ENCODE measurements at places on chromosomes 6 and 20.

GRCh38 chr20:19758501-19759331 is 658 bp downstream of the RIN2 start:
- no peak for DNase-seq

DNA sequence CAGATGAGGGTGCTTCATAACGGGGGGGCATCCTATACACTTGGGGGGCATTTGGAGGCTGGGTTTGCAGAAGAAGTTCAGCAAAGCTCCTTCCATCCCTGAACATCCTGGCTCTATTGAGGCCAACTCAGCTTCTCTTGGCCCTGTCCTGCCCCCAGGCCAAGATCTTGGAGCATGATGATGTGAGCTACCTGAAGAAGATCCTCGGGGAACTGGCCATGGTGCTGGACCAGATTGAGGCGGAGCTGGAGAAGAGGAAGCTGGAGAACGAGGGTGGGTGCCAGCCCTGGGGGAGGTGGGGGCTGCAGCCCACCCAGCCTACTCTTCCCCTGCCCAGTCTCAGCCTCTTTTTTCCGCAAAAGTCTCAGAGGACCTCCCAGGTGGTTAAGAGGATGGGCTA is 17.2 kb downstream of the GDAP1L1 start:
- no peak for DNase-seq

- DNase-seq, result no peak
These were observed 92.1 kb downstream of the CDH26 start for GRCh38 chr20:60050193-60050947.

- DNase-seq, result no peak
These were observed at the start of gene CDH4 for GRCh38 chr20:61251529-61252393. Gene CDH4 (plus strand): TSS chr20:61252261.

- DNase-seq, result no peak
These were observed 6.1 kb downstream of the PTPRT start for GRCh38 chr20:43183536-43184070.

GRCh38 chr6:168870982-168871381 is 382.7 kb downstream of the THBS2 start:
- no peak for DNase-seq

GRCh38 chr20:20017844-20018185 is 653 bp downstream of the NAA20 start:
- no peak for DNase-seq

DNA sequence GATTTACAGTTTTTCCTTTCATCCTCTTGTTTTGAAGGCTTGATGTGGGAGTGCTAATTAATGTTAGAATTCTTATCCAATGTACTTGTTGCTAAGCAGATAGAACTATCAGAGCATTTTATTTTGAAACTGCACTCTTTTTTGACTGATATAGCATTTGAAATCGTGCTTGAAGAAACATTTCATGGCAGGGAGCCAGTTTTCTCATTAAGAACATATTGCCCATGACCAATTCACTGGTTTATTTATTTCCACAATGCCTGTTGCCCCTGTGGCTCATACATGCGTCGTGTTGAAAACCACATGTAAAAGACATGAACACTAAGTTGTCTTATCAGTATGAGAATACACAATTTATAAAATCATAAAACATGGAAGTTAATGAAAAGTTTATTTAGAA is 479.7 kb upstream of the FLRT3 start:
- DNase-seq, result no peak

DNA sequence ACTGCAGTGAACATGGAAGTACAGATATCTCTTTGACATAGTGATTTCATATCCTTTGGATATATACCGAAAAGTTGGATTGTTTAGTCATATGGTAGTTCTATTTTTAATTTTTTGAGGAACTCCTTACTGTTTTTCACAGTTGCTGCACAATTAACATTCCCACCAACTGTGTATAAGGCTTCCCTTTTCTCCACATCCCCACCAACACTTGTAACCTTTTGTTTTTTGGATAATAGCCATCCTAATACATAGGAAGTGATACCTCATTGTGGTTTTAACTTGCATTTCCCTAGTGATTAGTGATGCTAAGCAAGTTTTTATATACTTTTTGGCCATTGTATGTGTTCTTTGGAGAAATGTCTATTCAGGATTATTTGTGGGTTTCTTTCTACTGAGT is 45.1 kb upstream of the TENT5A start:
- DNase-seq, result no peak
